Hematopoietic multipotent progenitor cell treated with erythropoietin and hydrocortisone succinate and interleukin-3 and kit ligand, for 17 days (in vitro differentiated cells): ENCODE measurements at places on chromosomes 6 and 20.

- DNase-seq, result no peak
Measured at GRCh38 chr6:50889497-50889896, 70.8 kb downstream of the TFAP2B start.

DNA sequence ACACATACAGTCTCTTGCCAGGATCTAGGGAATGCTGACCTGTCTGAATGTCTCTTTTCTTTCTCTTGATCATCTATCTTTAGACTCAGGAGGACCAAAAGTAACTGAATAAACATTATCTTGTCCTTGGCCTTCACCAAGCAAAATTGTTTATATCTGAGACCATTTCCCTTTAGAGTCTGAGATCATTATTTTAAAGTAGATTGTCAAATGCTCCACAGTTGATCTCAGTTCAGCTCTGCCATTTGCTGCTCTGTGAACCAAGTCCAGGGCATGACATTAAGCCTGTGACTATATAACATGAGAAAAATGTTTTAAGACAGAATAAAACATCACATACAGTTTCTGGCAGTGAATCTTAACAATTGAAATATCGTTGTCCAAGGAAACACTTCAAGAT lies 148.3 kb upstream of the NRSN1 start:
- no peak for DNase-seq

GRCh38 chr6:167776906-167777627 lies 49.6 kb upstream of the AFDN start:
- DNase-seq, result no peak

- no peak for DNase-seq
Measured at GRCh38 chr6:105474234-105474633, 71.4 kb upstream of the PREP start.

GRCh38 chr6:116672306-116672705 lies 3.7 kb upstream of the ZUP1 start:
- no peak for DNase-seq

DNA sequence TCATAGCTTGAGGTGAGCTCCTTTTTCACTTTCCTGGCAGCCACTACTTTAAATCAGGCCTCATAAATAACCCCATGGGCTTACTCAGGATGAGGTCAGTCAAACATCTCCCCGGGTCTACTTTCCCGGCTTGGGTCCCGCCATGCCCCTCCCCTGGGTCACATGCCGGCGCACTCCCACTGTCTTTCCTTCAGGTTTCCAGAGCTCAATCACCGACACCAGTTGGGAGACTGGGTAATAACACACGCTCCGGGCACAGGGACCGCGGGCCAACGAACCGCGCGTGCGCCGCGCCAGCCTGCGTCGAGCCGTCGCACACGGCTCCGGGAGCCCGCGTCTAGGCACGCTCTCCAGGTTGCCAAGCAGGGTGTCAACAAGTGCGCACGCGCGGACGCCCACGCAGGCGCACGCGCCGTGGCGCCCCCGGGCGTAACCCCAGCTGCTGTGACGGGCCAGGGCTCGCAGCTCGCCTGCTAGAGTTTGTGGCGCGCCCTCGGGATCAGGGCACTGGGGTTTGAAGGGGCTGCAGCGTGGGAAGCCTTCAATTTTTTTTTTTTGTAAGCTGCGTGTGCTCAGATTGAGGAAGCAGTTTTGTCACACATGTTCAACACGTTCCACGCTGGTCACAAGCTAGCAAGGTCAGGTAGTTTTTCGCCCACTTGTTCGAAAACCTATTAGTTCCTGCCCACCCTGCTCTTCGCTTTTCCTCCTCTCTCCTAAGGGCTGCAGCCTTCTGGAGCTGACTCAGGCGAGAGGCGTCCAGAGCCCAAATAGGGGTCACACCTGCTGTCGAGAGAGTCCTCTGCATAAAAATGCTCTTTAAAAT lies 31.8 kb downstream of the TFAP2B start:
- DNase-seq, result no peak

GRCh38 chr6:128686084-128686483 lies 165.7 kb upstream of the PTPRK start:
- no peak for DNase-seq

- peak; percentile 42 for DNase-seq
Measured at GRCh38 chr20:16821211-16822089, 73.3 kb downstream of the OTOR start.

DNA sequence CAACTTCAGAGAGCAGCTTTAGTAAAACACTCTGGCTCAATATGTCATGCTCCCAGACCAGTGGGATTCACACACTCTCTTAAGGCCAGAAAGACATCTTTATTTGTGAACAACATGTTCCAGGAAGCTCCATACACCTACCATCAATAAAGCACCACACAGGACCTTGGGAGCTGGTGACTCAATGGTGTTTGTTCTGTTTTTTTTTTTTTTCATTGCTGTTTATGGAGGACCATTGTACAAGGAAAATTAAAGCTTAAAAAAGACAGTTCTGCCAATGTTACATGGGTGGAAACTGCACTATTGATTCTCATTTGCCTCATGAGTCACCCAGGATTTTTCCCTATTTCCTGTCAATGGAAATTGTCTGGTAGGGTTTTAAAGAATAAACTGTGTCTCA lies 36.3 kb upstream of the TENT5A start:
- no peak for DNase-seq

DNA sequence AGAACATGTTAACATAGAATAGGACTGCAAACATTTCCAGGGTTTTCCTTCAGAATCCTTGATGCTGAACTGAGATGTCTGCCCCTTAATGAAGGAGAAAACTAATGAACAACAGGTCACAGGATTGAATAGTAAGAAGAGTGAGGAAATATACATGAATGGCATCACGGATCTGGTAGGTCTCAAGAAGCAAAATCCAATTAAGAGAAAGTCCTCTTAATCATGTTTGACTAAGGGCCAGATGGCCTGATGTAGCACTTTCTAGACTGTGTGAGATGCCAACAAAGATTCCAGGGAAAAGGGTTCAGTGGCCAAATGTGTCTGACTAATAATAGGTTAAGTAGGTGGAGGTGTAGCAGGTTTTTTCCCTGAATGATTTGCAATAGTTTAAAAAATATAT lies 13.7 kb upstream of the SHPRH start:
- no peak for DNase-seq

DNA sequence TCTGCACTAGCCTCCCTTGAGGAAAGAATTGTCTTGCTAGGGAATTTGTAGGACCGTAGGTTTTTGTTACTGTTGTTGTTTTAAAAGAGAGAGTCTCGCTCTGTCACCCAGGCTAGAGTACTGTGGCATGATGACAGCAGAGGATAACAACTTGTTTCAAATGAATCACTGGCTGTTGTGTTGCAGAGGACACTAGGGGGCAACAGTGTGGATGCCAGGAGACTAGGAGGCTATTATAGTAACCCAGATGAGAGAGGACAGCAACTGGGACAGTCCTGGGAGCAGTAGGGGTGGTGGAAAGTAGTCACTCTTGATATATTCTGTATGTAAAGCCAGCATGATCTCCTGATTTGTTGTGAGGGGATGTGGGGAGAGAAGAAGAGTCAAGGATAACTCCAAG lies 41.8 kb upstream of the LAMA4 start:
- no peak for DNase-seq

DNA sequence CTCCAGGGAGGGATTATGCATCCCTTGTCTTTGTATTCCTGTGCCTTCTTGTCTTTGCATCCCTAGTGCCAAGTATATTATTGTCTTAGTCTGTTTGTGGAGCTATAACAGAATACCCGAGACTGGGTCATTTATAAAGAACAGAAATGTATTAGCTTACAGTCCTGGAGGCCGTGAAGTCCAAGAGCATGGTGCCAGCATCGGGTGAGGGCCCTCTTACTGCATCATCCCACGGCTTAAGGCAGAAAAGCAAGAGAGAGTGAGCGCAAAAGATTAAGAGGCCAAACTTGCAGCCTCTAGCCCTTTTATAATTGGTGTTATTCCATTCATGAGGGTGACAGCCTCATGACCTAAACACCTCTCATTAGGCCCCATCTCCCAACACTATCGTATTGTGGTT lies 8.4 kb upstream of the IGF2R start:
- DNase-seq, result no peak

- no peak for DNase-seq
Measured at GRCh38 chr6:149293244-149293643, 24.3 kb upstream of the TAB2 start.

GRCh38 chr6:89950879-89951391 lies 56.7 kb downstream of the GJA10 start:
- no peak for DNase-seq

GRCh38 chr6:105077596-105078385 lies 102.0 kb downstream of the POPDC3 start:
- no peak for DNase-seq

DNA sequence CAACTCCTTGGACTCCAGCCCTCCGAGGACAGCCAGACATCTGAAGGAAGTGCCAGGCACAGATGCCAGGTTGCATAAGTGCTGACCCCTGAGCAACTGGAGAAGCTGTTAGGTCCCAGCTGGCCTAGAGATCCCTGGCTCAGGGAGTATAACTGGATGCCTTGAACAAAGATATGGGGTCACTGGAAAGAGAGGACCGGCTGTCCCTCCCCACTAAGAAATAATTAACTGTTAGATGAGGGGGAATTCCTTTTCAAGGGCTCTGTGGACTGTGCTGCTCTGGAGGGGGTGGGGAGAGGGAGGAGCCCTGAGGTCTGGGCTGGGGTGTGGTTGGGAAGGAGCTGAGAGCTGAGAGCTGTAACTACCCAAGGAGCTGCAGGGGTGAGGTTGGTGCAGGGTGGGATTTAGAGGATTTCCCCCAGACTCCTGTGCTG lies 39.6 kb downstream of the HLA-F start:
- no peak for DNase-seq

DNA sequence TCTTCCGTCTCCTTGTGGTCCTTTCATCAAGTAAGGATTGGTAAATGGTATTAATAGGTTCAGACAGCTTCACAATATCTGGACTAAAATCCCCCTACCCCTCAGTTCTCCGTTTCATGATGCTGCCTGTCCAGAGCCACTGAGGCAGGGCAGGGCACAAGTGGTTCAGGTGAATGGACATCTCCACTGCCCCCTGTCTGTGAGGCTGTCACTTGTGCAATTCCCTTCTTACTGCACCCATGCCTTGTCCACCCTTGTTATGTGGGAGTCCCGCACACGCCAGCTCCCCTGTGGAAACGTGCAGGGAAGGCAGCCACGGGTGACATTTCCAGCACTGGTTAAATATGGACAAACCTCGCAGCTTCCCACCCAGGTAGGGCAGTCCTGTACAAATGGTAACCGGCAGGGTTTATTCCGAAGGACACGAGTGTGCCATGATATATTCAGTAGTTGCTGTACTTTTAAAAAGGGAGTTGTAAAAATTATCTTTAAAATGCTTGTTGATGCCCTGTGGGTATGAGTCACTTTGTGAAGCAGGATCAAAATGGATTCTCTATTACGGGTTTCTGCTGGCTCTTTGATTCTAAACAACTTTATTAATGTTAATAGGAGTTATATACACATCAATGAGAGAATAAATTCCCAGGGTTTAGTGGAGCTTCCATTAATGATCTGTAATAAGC lies 73.5 kb downstream of the FYN start:
- DNase-seq, result no peak

- DNase-seq, result no peak
Measured at GRCh38 chr6:3318226-3318625, 59.5 kb downstream of the PSMG4 start.

- DNase-seq, result peak; percentile 48
Measured at GRCh38 chr6:87473419-87473903, 687 bp downstream of the SLC35A1 start.

DNA sequence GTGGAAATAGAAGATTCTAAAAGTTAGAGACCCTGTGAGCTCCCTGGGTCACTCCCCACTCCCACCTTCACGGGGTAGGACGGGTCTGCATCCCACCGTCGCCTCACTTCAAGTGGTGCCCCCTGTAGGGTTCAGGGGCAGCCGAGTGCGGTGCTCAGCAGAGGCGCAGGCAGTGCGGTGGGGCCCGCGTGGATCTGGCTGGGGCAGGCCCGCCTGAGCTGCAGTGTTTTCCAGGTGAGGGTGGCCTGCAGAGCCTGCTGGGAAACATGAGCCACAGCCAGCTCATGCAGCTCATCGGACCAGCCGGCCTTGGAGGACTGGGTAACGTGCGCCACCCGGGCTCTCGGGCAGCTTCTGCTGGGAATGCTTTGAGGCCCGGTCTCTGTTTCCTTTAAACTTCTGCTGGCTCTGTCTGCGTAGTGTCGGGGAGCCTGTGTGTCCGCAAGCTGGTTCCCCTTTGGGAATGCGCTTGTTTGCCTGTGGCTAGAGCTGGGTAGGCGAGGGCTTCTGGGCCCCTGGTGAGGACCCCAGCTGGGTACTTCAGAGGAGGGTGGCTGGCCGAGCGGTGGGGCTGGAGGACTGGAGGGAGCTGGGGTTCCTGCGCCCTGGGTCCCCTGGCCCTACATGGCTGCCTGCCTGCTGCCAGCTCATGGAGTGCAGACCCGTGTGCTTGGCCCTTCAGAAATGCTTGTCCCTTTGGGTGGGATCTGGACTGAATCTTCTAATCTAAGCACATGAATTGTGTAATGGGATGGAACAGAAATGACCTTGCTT lies 3.8 kb downstream of the ADRM1 start:
- no peak for DNase-seq

DNA sequence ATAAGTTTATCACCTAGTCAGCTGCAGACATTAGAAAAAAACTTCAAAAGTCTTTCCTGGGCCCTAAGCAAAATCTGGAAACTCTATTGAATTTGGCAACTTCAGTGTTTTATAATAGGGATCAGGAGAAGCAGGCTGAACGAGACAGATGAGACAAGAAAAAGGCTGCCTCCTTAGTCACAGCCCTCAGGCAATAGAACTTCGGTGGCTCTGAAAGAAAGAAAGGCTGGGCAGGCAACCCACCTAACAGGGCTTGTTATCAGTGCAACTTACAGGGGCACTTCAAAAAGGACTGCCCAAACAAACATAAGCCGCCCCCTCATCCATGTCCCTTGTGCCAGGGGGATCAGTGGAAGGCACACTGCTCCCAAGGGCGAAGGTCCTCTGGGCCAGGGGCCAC lies 657.9 kb upstream of the HS3ST5 start:
- DNase-seq, result no peak

GRCh38 chr6:130967502-130968445 lies 95.3 kb downstream of the EPB41L2 start:
- no peak for DNase-seq

GRCh38 chr6:157615420-157615769 lies 207.7 kb upstream of the SNX9 start:
- no peak for DNase-seq

DNA sequence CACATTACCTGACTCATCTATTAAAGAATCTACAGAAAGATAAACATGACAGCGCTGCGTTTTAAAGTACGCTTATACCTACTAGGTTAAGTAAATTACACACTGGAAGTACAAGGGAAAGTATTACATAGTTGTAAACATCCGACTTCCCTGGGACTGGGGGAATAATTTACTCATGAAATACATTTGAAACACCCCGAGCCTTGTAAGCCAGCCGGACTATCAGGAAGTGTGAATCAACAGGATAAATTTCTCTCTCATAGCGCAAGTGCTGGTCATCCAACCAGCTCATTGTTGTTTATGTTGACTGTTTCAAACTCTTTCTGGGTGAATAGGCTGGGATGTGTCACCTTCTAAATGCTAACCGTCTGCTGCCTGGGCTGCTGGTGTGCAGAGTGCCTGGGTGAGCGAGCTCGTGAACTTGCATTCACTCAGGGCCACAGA lies 4.9 kb downstream of the BMP6 start:
- DNase-seq, result no peak
